HFFc6 (cell line): ENCODE measurements at places on chromosomes 5 and 9. TPM values are rescaled to one million over a fixed set of nuclear protein-coding genes. Genes with fewer than 3 reads are reported as not detected.
A peak's percentile ranks its signal among the peaks of the same experiment; 100 is the strongest.

CATSPER3 gene
- 0.24 to 0.41 TPM in 2 of 3 replicates, not detected in the other for total RNA-seq

C5orf58 gene
- total RNA-seq = not detected in 2 replicates

SEPTIN8 gene
- total RNA-seq = 54.0 to 58.3 TPM (median 57.9 TPM) in 3 replicates

PLCXD3 gene
- not detected in 3 replicates for total RNA-seq

POU5F2 gene
- total RNA-seq = 0.06 to 0.10 TPM (median 0.07 TPM) in 3 replicates

- DNase-seq = no peak
Observed at GRCh38 chr5:150496534-150496933, 11.4 kb upstream of the NDST1 start.

GRCh38 chr9:70340572-70340971 lies 73.9 kb downstream of the KLF9 start:
- H3K27me3 ChIP-seq = peaks cover 1% of the 10 kb centered on the region; the same call in 1 of the 2 replicates
- H3K27ac ChIP-seq = no peak overlapping the region
- no peaks in the 10 kb centered on the region for H3K4me1 ChIP-seq

- no peak for DNase-seq
- no peak overlapping the region for H3K27ac ChIP-seq
- H3K4me3 ChIP-seq = no peak overlapping the region
- H3K27me3 ChIP-seq = no peaks in the 10 kb centered on the region; the same call in none of the 2 replicates
- H3K36me3 ChIP-seq = peaks cover 7% of the 10 kb centered on the region
Observed at GRCh38 chr5:15551113-15551504, 51.1 kb downstream of the FBXL7 start.

DNA sequence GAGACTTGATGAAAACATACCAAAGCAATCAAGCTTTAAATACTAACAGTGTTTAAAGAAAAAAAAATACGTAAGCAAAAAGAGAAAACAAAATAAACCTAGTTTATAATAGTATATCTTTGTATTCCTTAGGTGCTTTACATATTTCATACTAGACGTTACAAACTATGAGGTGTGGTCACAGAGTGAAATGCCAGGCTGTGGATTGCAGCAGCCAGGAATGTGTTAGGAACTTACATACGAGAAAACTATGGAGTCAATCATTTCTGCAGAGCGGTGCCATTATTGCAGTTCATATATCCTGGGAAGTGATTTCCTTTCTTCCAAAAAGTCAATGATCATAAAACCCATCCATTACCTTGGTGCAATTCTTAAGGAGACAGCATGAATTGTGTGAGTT lies 443.6 kb upstream of the GRAMD2B start:
- no peak overlapping the region for H3K4me3 ChIP-seq
- DNase-seq = no peak
- H3K27me3 ChIP-seq = no peaks in the 10 kb centered on the region
- no peak overlapping the region for H3K27ac ChIP-seq
- H3K4me1 ChIP-seq = no peaks in the 10 kb centered on the region

DNA sequence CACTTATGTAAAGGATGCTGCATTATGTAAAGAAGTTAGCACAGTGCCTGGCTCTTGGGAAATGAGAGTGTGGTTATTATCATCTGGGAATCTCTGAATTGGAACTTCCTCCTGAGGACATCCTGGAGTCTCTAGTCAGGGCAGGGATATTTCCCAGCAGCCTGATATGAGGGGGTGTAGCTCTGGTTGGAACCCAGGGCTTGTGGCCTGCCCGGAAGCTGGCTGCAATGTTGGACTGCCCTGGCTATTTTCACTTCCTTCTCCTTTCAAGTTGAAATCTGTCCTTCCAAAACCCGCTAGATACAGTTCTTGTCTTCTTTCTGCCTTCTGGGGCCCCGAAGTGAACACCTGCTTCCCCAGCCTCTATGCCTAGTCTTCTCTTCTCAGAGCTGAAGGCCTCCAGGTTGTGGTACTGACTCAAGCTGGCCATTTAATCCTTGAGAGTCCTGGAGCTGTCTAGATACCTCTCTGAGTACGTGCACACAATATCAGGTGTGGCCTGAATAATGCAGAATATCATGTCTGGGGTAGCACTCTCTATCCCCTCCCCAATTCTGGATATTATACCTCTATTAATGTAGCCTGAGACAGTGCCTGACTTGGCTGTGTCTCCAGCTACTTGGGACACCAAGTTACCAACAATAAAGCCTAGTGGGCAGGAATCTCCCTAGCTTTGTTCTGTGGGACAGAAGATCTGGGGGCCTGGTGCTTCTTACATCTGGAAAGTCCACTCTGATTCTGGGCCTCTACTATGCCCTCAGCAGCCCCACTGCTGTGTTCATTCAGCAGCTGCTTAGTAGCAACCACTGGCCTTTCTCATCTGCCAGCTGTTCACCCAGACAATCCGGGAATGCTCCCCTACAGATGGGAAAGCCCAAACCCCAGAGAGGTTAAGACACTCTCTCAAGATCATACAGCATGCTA lies 45.0 kb downstream of the SLC6A7 start:
- no peaks in the 10 kb centered on the region for H3K4me1 ChIP-seq
- no peaks in the 10 kb centered on the region for H3K36me3 ChIP-seq
- no peak for DNase-seq
- H3K27ac ChIP-seq = no peak overlapping the region
- H3K4me3 ChIP-seq = no peak overlapping the region

GRCh38 chr5:2188661-2189060 lies 305.9 kb upstream of the IRX4 start:
- H3K27ac ChIP-seq = no peak overlapping the region
- no peaks in the 10 kb centered on the region for H3K4me1 ChIP-seq
- no peak for DNase-seq
- H3K27me3 ChIP-seq = no peaks in the 10 kb centered on the region

GRCh38 chr5:137828180-137828579 lies 39.5 kb upstream of the MYOT start:
- H3K4me1 ChIP-seq = no peaks in the 10 kb centered on the region
- H3K27me3 ChIP-seq = peaks cover 22% of the 10 kb centered on the region
- no peak overlapping the region for H3K4me3 ChIP-seq
- no peak overlapping the region for H3K27ac ChIP-seq
- no peaks in the 10 kb centered on the region for H3K36me3 ChIP-seq
- DNase-seq = no peak

GRCh38 chr5:167642181-167642580 lies 649.3 kb upstream of the WWC1 start:
- H3K4me1 ChIP-seq = peaks cover 72% of the 10 kb centered on the region
- no peak for DNase-seq
- H3K27ac ChIP-seq = peak overlapping the region; percentile 89
- no peak overlapping the region for H3K4me3 ChIP-seq
- no peaks in the 10 kb centered on the region; the same call in 1 of the 2 replicates for H3K27me3 ChIP-seq

DNA sequence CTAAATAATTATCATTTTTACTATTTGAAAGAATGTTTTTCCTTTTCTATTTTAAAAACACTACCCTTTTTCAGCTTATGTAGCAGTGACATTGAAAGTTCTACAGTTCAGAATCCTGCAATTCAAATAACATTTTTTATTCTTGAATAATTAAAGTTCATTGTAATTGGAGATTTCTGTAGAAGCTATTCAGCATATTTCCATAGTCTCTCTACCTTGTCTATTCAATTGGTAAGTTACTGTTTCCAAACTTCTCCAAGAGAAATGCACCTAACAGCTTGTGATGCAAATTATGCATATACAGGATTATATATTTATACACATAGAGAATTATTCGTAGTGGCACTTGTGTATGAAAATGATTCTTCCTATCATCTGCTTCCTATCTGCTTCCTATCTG lies 149.7 kb upstream of the ARRDC3 start:
- H3K27ac ChIP-seq = no peak overlapping the region
- no peak for DNase-seq
- H3K4me3 ChIP-seq = no peak overlapping the region
- H3K4me1 ChIP-seq = no peaks in the 10 kb centered on the region

- no peak for DNase-seq
- H3K4me1 ChIP-seq = peaks cover 20% of the 10 kb centered on the region
- H3K27ac ChIP-seq = no peak overlapping the region
- H3K27me3 ChIP-seq = peaks cover 7% of the 10 kb centered on the region; the same call in 1 of the 2 replicates
- no peaks in the 10 kb centered on the region for H3K36me3 ChIP-seq
- no peak overlapping the region for H3K4me3 ChIP-seq
Observed at GRCh38 chr5:16579142-16579847, 37.5 kb downstream of the RETREG1 start.

DNA sequence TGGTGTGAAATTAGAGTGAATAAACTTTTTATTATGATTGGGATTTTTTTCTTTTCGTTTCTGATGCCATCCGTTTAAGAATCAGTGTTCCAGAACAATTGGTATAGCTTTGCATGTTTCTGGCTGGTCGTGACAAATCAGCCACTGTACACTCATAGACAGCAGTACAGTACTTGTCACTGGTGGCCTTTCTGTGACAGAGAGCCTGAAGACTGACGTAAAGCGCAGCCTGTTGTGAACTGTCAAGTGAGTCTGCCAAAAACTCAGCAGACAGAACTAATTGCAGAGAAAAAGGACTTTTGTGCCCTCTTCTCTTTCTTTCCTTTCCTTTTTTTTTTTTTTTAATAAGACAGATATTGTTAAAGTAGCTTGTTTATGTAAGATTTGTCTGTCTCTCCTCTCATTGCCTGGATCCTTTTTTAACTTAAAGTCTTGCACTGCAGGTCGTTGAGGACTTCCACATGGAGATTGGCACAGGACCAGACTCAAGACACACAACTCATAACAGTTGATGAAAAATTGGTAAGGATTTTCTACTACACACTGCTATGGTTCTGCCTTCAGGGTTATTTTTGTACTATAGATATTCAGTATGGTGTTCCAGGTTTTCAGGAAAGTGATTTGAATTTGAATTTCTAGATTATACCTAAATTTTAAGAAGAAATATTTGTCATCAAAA lies 42.7 kb downstream of the NDUFS4 start:
- H3K36me3 ChIP-seq = peaks cover 24% of the 10 kb centered on the region
- H3K27me3 ChIP-seq = no peaks in the 10 kb centered on the region
- H3K27ac ChIP-seq = no peak overlapping the region; the same call in 1 of the 2 replicates
- no peak for DNase-seq

GRCh38 chr5:138955013-138955660 lies 80.0 kb upstream of the LRRTM2 start:
- 0 out of 2 replicates have a peak, but pooled peaks cover under 1% of the 10 kb centered on the region for H3K4me1 ChIP-seq
- DNase-seq = no peak

DNA sequence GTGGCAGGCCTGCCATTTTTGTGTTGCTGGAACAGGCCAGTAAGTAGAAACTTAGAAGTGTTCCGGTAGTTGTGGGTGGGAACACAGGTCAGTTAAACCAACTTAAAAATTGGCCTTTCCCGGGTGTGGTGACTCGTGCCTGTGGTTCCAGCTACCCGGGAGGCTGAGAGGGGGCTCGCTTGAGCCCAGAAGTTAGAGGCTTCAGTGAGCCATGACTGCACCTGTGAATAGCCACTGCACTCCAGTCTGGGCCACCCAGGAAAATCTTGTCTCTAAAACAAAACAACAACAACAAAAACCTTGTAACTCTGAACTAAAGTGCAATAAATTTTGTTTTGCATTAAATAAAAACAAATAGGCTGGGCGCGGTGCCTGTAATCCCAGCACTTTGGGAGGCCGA lies 1.4 kb upstream of the NHP2 start:
- peaks cover 19% of the 10 kb centered on the region; the same call in 1 of the 2 replicates for H3K36me3 ChIP-seq
- no peaks in the 10 kb centered on the region; the same call in none of the 2 replicates for H3K27me3 ChIP-seq
- no peak overlapping the region for H3K4me3 ChIP-seq
- no peak overlapping the region for H3K27ac ChIP-seq

DNA sequence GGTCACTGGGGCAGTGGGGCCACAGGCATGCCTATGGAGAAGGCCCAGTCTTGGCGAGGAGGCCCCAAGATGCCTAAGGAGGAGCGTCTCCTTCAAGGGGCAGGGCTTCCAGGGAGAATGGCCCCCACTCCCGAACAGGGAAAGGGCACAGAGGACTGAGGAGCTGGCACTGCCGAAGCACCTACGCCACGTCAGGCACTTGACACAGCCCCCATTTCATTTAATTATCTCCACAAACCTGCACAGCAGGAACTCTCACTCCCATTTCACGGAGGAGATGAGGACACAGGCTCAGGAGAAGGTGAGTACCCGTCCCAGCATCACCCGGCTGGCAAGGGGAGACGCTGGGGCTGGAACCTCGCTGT lies 26.0 kb downstream of the EGR1 start:
- peaks cover 2% of the 10 kb centered on the region; the same call in 1 of the 2 replicates for H3K27me3 ChIP-seq
- H3K4me3 ChIP-seq = peak overlapping the region; percentile 33; the same call in 1 of the 2 replicates
- no peak overlapping the region for H3K27ac ChIP-seq

DNA sequence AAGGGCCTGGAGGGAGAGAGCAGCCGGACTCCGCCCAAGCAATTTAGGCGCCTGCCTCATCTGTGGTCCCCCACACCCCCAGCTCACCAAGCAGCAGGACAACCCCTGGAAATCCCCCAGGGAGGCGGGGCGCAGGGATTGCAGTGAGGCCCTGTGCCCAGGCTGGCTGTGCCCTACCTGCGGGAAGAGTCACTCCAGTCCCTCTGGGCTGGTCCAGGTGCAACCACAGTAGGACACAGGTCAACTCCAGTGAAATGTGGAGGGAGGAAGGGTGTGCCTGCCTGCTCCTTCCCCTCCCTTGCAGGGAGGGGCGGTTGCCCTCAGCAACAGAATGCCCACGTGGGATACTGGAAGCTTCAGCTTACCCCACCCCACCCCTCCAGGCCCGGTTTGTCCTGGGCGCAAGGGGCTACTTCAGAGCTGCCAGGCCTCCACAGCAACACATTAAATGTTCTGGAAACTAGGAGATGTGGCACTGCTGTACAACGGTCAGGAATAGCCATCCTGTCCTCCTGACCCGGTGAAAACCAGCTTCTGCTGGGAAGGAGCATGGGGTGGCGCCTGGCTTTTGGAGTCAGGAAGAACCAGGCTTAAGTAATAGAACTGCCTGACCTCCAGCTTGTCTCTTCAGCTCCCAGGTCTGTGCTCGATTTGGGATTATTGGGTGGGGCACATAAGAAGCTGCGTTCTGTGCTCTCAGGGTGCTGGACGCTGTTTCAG lies 22.5 kb downstream of the ABO start:
- peaks cover 22% of the 10 kb centered on the region for H3K27me3 ChIP-seq
- H3K36me3 ChIP-seq = no peaks in the 10 kb centered on the region
- H3K4me1 ChIP-seq = no peaks in the 10 kb centered on the region
- H3K4me3 ChIP-seq = no peak overlapping the region
- no peak overlapping the region for H3K27ac ChIP-seq

GRCh38 chr5:164481270-164481669 lies 975.9 kb downstream of the MAT2B start:
- DNase-seq = no peak
- H3K27ac ChIP-seq = no peak overlapping the region
- no peaks in the 10 kb centered on the region for H3K27me3 ChIP-seq

DNA sequence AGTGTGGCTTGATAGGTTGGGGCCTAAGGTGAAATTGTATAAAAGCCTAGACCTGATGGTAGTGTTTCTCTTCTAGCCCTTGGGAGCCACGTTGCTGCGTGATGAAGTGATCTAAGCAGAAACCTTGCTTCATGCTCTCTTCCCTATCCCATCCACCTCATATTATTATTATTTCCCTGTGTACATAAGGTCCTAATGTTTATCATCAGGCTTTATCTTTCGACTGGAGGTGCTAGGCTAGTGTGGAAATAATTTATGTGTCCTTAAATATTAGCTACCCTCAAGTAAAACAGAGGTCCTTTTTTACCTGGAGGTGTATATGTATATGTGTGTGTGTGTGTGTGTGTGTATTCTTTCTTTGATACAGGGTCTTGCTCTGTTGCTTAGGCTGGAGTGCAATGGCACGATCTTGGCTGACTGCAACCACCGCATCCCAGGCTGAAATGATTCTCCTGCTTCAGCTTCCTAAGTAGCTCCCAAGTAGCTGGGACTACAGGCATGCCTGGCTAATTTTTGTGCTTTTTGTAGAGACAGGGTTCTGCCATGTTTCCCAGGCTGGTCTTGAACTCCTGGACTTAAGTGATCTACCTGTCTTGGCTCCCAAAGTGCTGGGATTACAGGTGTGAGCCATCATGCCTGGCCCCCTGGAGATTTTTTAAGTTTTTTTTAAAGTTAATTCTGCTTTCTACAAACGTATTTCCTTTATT lies 3.7 kb downstream of the UGCG start:
- H3K36me3 ChIP-seq = 0 out of 2 replicates have a peak, but pooled peaks cover 6% of the 10 kb centered on the region
- peaks cover 26% of the 10 kb centered on the region for H3K4me1 ChIP-seq
- H3K27ac ChIP-seq = no peak overlapping the region
- no peak overlapping the region for H3K4me3 ChIP-seq
- peaks cover under 1% of the 10 kb centered on the region for H3K27me3 ChIP-seq
- DNase-seq = no peak
